ENCODE measurements at places on chromosomes 2 and 18.

DNA sequence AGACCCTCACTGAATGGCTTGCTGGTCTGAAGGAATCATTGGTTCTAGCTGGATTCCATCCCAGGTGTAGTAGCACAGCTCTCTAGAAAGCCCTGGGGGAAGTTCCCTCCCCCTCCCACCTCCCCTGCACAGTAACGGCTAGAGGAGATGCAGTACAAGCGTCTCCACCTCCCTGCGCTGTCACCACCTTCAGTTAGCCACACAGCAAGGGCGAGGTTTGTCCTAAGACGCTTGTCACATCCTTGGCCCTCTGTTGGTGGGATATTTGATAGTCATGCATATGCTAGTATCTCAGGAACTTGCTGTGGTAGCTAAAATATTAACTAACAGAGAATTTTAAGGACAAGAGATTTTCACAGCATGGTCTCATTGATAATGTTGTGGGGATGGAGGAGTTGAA lies 19.4 kb downstream of the TRAPPC12 start:
- DNase-seq = no peak

DNA sequence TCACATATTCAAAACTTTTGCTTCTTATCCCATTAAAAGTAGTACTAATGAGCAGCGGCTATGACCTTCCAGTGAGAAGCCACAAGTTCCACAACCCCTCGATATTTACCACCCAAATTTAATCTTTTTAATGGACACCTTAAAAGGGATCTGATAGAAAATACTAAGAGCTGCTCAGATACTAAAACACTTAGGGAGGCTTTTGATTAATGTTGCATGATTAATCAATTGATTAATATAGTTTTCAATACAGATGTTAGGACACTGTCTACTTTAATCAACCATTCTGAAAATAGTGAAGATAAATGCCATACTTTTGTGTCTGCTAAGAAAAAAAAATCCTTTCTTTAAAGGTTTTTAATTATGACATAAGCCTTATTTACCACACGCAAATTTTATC lies 1312.8 kb upstream of the ACVR2A start:
- no peak for DNase-seq

DNA sequence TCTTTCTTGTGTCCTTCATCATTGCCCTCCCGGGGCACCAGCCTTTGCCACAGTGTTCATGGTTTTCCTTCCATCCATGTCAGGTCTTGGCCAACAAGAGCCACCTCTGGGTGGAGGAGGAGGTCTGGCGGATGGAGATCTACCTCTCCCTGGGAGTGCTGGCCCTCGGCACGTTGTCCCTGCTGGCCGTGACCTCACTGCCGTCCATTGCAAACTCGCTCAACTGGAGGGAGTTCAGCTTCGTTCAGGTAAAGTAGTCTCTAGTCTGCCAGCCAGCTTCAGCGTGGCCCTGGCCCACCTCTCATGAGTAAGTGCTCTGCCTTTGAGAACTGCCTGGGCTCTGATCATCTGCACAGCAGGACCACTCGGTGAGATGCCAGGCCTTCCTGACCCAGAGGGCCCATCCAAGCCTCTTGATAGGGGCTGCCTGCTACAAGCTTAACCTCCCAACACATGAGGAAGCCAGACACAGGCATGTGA lies 31.0 kb downstream of the STEAP3 start:
- DNase-seq = no peak

GRCh38 chr18:21490748-21491147 lies 109.8 kb downstream of the ESCO1 start:
- DNase-seq = no peak

DNA sequence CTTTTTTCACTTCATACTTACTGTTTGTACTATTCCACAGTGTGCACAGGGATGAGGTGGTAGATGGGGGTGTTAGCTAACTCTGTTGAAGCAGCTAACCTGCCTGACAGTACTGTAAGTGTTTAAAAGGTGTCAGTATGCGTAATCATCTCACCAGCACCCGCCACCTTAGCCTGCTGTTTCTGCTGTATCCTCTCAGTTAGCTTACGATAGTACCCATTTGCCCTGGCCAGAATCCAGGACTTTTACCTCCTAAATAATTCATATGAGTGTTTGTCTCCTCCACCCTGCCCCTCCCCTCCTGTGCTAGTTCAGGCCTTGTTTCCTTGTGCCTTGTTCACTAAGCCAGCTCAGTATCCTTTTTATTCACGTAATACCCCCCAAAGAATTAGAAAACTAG lies 34.2 kb downstream of the TRAPPC12 start:
- no peak for DNase-seq

DNA sequence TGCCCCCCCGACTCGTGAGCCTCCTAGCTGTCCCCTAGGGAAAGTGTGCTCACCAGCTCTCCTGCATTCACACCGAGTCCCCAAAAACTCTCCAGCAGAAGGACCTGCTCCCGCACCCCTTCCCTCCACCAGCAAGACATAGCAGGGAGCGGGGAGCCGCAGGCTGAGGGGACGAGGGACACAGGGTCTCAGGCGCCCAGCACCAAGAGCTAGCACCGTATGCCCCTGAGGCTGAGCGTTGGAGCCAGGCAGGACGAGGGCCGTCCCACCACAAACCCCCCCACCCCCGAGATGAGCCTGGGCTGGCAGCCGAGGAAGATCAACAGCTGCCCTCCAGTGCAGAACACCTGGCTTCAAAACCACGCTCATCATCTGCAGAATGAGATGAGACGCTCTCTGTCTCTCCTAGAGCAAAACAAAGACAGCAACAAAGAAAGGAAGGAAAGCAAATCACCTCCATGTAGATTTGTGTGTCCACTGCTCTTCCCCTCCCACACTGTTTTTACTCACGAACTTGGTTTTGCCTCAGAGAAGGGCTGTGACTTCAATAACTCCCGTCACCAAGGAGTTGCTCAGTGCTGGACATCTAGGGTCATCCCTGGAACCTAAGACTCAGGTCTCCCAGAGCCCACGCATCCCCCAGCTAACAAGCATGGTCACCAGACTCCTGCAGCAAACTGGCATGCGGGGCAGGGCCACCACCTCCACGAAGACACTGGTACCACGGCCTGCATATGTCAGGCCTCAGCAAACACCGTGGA lies 39.7 kb upstream of the SALL3 start:
- DNase-seq = no peak

DNA sequence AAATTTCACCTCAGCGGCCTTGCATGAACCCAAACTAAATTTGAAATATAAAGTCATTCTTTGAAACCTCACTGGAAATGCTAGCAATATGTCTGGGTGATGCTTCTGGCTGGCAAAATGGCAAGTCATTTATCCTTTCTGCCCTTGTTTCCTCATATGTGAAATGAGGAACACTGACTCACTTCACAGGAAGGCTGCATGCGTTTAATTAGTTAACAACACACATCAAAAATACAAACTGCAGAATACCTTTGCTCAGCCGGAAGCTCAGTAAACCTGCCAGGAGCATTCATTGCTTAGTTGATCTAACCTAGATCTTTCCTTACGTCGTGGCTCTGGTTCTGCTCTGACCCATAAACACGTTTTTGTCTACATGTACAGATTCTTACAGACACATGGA lies 214.2 kb upstream of the ACVR2A start:
- DNase-seq = no peak

DNA sequence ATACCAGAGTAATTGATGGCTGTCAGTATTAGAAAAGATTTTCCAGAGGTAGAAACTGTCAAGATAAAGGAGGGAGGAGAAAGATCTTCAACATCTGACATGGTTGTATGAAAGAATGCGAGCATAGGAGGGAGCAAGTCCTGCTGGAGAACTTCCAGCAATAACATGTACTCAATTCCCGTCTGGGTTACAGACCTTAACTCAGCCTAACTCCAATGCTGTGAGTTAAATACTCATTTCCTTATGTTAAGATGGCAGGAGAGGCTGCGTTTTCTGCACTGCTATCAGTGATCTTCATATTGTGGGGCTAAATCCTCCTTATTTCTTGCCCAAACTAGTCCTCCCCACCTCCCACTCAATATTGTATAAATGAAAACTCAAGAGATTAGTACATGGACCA lies 6.7 kb upstream of the CERS6 start:
- no peak for DNase-seq

- no peak for DNase-seq
Measured at GRCh38 chr2:182610231-182610630, 105.8 kb upstream of the DNAJC10 start.

DNA sequence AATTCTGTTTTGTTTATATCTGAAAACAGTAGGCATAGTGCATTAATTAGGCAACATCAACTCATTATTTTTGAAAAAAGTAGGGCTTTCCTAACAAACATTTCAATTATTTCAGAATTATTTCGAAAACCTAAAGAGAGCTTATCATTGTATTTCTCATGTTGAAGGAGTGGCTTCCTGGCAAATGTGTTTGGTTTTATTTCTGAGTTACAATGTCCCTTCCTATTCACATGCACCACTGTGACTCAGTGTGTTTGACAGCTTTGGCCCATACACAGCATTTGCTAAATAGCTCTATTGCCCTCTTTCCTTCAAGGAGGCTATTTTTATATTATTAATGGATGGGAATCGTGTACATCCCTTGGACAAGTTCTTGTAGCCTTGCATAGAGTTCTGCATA lies 205.9 kb downstream of the PTGR3 start:
- DNase-seq = no peak

- DNase-seq = no peak
Measured at GRCh38 chr2:173696274-173696673, 268.9 kb downstream of the SP3 start.

GRCh38 chr2:61693744-61694143 lies 155.6 kb upstream of the XPO1 start:
- no peak for DNase-seq

- DNase-seq = no peak
Measured at GRCh38 chr2:47300609-47301276, 102.2 kb upstream of the MSH2 start.

GRCh38 chr2:197360744-197361156 lies 50.2 kb upstream of the ANKRD44 start:
- no peak for DNase-seq

DNA sequence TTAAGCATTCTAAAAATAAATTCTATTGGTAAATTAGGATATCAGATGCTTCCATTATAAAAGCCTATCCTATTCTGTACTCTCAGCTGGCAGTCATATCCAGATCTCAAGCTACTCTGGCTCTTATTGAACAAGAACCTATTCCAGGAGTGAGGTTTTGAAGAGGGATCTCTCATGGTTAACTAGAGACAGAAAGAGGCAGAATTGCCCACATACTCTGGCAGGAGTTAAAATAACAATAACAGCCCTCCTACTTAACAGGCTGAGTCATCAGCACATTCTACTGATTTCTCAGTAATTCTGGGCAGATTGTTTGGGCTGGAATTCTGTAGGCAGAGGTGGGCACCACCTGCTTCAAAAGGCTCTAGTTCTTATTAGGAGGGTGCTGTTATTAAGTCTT lies 142.0 kb upstream of the UNC80 start:
- DNase-seq = no peak

DNA sequence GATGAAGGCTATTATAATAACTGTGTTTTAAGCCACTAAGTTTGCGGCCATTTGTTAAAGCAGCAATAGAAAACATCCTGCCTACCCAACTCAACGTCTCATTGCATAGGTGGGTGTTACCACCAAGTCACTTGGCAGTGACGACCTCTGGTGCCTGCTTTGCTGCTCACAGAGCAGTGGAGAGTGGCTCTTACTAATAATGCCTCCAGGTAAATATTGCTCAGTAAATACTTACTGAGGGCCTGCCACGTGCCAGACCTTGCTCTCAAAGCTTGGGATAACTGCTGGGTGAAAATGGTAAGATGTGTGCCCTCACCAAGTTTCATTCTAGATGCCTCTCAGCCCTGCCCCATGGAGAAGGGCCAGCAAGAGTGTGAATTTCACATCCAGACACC lies 27.7 kb downstream of the ITGA6 start:
- DNase-seq = no peak

DNA sequence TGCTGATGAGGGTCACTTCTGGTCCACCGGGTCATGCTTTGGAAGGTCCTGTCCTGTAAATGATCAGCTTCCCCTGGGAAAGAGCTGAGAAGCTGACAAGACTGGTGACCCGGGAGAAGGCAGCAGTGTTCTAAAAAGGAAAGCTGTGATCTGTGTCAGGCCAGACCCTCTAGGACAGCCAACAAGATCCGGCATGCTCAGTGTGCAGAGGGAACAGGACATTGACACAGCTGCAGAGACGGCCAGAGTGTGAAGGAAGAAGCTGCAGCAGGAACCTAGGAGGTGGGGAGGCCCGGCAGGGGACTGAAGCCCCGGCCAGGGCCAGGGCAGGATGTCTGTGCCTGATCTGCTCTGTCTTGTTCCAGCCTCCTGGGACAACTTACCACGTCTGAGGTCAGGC lies 372.7 kb upstream of the ID2 start:
- no peak for DNase-seq

DNA sequence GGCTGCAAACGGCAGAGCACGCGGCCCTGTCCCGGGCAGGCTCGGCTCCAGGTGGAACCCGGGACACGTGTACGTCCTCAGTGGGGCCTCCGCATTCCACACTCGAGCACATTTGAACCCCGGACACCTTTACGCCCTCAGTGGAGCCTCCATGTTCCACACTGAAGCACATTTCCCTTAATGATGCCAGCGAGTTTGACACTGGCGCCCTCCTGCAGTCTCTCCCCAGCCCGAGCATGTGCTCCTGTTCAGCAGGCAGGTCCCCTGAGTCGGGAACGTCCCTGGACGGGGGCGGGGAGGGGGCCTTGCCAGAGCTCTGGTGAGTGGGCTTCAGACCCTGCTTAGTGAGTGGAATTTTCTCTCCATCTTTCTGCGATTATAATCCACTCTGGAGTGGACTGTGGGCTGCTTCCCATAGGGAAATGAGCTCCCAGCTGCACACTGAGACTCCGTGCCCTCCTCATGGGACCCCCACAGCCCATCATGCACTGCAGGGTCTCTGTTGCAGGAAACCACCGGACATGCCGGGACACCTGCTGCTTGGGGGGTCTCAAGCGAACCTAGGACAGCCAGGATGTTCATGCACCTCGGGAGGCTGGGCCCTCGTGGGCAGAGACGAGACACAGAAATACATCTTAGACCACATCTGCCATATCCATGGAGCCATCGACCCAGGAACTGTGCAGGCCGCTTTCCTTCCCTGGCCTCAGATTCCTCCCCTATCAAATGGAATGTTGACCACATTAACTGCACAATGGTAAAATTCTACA lies 70.3 kb upstream of the SNTG2 start:
- DNase-seq = no peak

DNA sequence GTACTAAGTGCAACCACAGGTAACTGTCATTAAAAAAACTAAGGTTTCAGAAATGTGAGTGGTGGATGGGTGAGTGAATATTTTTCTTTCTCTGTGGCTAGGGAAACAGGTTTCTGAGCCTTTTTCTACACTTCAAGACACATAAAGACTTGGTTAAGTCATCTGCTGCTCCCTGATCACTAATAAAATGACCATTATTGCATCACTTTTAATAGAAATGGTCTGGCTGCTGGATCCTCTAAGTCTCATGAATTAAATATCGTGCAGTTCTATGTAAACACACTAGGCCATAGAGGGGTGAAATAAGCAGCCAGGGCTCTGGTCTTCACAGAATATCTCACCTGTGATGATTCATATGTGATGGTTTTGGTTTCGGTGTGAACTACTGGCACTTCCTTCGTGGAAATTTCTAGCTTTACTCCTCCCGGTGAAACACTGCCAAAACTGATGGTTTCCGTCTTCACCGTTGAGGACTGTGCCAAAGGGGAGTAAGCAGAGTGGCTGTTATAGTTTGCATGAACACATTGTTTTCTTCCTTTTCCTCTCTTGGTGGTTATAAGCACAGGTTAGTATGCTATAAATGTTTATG lies 100.4 kb upstream of the ZBTB14 start:
- DNase-seq = no peak

Data from activated naive CD8-positive, alpha-beta T cell treated with anti-CD3 and anti-CD28 coated beads, Interleukin-2, amount 50 U/mL, for 16 hours (primary cell).